ENCODE measurements at places on chromosomes 3 and 15.
A peak's percentile ranks its signal among the peaks of the same experiment; 100 is the strongest.

- no peak for DNase-seq
Measured at GRCh38 chr15:26083896-26084295, 220.8 kb upstream of the ATP10A start.

- DNase-seq, result no peak
Measured at GRCh38 chr3:186520957-186521842, 23.0 kb downstream of the CRYGS start.

DNA sequence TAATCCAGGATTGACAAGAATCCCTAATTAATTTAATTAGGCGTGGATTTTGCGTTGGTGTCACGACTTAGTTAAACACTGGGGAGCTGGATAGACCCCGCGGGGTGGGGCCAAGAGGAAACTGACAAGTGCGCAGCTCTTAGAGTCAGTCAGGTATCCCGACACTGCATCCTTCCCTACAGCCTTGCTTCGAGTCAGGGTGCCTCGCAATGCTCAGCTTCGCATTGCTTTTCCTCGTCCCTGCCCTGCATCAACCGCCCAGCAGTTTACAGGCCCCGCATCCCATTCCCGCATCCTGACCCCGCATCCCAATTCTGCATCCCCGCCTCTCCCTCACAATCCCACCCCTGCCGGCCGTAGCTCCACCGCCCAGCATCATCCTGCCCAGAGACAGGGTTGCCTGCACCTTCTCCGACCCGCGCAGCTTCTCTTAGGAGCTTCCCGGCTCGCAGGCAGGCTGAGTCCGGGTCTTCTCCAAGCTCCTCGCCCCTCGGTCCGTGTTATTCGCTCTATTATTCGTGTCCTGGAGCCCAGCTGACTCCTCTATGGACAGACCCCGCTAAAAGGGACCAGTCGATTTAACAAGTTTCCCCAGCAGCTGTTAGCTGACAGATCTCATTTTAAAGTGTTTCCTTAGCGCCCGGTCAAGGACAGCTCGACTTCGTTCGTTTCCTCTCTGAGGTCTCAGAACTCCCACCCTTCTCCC lies 699 bp upstream of the SHOX2 start:
- DNase-seq, result no peak

DNA sequence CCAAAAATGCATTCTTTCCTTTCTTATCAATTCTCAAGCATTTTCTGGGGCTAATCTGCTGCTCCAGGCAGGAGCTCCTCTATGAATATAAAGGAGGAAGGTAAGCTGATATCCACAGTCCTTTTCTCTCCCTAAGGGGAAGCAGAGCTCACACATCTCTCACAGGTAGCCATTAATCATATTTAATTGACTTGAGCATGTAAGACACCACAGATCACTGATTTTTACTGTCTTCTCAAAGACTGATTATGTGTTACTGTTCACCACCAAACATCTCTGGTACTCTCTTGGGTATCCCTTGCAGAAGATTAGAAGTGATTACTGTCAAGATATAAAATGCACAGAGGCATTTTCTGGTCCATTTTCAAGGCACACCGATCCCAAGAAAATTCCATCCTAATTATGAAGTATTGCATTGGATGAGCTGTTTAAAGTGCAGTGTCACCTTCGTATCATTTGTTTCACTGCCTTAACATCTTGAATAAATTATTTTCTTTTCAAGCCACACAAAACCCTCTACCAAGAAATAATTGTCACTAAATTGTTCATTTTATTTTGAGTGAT lies 100.7 kb downstream of the ARPP21 start:
- no peak for DNase-seq

GRCh38 chr3:117137065-117137464 lies 427.5 kb downstream of the TUSC7 start:
- DNase-seq, result no peak

DNA sequence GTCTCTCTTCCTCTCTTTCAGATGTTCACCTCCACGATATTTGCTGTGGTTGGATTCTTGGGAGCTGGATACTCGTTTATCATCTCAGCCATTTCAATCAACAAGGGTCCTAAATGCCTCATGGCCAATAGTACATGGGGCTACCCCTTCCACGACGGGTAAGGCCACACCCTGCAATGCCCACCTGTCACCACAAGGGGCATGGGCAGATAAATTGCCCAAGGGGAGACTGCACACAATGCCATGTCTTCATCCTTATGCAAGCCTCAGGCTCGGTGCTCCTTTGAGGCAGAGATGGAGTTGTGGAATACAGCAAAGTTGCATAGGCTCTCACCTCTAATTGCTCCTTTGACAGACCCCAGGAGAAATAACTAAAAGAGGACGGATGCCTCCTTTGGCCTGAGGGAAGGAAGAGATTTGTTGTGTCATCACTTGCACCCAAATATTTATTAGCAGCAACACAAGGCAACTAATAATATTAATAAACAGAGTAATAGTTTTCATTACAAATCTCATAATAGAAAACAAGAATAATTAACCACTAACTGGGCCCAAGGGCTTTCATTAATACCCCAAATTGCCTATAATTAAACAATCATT lies 13.2 kb downstream of the TM4SF4 start:
- DNase-seq, result no peak

DNA sequence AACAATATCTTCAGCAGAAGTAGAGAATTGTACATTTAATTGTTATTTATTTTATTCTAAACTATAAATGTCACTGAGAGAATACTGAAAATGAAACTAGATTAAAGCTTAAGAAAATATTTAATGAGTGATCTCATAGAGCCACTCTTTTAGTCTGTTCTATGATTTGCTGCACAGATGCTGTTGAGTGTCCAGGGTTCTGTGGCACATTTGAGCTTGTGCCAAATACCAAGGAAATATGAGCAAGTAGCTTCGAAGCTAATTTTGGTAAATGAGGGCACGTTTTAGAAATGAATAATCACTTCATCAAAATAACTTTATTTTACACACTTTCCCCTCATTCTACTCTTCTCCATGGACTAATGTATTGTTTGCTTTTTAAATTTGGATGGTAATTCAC lies 53.6 kb upstream of the THRB start:
- DNase-seq, result no peak

DNA sequence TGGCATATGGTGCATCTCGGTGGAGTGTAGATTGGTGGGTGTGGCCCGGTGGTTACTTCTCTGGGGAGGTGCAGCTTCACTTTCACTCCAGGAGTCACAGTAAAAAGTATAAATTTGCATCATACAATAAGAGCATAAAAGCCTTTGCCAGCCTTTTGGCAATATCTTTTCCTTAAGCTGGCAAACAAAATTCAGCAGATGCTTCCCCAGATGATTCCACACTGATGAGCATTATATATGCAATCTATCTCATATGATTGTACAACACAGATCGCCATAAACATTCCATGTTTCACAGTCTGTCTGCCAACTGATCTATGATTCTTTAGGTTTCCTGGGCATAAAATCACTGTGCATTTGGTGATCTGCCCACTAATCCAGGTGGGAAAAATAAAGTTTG lies 120.2 kb upstream of the ALCAM start:
- DNase-seq, result no peak

DNA sequence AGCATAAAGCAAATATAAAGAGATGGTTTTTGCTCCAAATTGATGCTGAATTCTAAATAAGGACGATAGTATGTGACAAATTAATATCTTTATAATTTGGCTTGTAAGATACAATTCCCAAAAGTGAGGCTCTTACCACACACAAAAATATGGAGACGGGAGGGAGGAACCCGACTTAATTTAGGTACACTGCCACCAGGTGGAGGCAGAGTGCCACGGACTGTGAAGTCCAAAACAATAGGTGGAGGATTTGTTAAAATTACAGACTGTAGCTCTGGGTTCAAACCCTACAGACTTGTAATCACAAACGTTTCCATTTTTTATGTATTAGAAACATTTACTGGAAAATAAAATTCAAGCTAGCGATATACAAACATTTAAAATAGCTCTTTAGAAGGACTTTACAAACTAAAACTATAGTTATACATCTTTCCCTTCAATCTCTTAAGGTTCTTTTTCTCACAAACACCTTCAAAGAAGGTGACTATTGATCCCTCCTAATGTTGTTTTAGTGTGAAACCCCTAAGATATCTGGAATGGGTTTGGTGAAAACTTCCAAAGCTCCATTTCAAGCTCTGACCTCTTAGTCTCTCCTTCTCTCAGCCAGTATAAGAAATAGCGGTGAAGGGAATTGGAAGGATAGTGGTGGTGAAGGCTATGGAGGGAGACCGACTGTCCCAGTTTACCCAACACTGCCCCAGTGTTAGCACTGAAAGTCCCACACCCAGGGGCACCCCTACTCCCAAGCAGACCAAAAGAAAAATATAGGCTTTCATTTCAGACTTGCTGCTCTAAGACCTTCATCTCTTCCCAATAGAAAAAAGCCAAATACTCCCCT lies 89.7 kb downstream of the AQP9 start:
- DNase-seq, result peak; percentile 58

- DNase-seq, result peak; percentile 5
Measured at GRCh38 chr3:16280671-16281070, 15.7 kb downstream of the OXNAD1 start.

- no peak for DNase-seq
Measured at GRCh38 chr3:174318181-174318580, 541.0 kb upstream of the NAALADL2 start.

DNA sequence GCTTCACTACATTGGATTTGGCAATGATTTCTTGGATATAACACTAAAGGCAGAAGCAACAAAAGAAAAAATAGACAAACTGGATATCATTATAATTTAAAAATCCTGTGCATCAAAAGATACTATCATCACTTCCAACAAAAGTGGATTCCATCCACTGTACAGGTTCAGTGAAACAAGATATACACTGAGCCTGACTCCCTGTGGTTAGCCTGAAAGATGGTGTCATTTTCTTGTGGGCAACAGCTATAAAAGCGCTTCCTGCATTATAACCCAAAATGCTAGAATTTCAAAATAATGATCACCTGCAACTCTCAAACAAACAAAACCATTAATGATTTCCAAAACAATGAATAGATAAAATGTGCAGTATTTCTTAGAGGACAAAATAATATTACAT lies 39.6 kb upstream of the TBC1D23 start:
- no peak for DNase-seq

- no peak for DNase-seq
Measured at GRCh38 chr15:70172566-70173225, 75.0 kb upstream of the TLE3 start.

- no peak for DNase-seq
Measured at GRCh38 chr3:170772175-170772574, 97.8 kb downstream of the RPL22L1 start.

DNA sequence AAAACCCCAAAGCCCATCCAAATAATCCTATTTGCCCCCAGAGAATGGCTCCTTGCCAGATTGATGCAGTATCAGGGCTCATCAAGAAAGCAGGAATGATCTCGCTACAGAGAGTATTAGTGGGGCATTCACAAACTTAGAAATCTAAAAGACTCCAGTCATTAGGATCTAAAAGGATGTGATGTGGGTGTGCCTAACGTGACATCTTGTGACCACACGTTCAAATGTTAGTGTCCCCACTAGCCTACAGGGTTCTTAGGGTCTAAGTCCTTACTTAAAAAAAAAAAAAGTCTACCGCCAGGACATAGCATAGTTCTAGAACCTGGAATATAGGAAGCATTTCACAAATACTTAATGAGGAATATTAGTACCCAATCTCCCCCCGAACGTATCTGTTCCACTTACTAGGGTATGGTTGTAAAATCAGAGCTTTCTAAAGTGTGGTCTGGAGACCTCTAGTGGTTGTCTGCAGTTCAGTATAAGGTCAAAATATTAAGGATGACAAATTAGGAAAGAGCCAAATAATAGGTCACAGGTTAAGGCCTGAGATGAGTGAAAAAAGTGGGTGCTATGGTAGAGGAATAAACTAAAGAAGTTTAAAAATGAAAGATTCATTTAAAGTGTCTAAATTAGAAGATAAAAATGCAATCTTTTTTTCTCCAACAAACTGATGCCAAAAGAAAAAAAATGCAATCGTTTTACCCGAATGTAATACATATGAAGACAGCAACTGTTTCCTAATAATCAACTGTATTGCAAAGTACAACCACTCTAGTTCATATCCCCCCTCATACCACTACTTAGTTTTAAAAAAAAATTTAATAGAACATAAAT lies 4.2 kb upstream of the CHRM5 start:
- peak; percentile 6 for DNase-seq

- DNase-seq, result no peak
Measured at GRCh38 chr15:85934691-85935090, 140.0 kb upstream of the KLHL25 start.

GRCh38 chr3:132569153-132569552 lies 27.9 kb upstream of the ACKR4 start:
- peak; percentile 11 for DNase-seq

- DNase-seq, result no peak
Measured at GRCh38 chr3:79016587-79017376, 751.0 kb downstream of the ROBO1 start.

DNA sequence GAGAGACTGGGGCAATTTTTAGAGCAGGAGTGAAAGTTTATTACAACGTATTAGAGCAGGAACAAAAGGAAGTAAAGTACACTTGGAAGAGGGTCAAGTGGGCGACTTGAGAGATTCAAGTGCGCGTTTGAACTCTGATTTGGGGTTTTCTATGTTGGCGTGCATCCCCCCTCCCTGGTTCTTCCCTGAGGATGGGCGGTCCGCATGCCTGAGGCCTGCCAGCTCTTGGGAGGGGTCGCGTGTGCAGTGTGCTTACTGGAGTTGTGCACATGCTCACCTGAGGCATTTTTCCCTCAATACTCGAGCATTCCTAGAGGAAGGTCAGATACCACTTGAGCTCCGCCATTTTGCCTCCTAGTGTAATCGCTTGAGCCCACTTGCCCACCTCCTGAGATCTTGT lies 10.4 kb upstream of the CHAC1 start:
- DNase-seq, result no peak

- no peak for DNase-seq
Measured at GRCh38 chr3:14465425-14465824, 63.0 kb downstream of the SLC6A6 start.

All from amniotic stem cell (primary cell).